Naive thymus-derived CD4-positive, alpha-beta T cell (primary cell): ENCODE measurements at places on chromosomes 3 and 15. TPM values are rescaled to one million over a fixed set of nuclear protein-coding genes. Genes with fewer than 3 reads are reported as not detected.

DNA sequence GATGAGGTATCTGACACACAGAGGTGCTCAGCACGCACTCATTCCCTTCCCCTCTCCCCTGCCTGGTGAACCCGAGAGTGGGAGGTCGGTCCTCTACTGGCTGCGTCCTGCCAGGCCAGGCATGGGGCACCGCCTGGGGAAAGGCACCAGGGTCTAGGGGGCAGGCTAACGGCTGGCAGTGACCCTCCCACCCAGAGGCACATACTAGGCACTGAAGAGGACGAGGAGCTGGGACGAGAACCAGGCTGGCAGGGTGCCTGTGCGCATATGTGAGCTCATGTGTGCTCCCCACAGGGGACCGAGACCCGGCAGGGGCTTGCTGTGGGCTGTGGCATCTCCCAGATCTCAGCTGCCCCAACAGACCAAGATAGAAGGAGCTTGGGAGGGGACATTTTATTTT is 86.7 kb downstream of the IQSEC1 start:
- H3K36me3 ChIP-seq = no peaks in the 10 kb centered on the region
- no peak for DNase-seq
- H3K27me3 ChIP-seq = no peaks in the 10 kb centered on the region
- no peak overlapping the region for H3K4me3 ChIP-seq
- no peak overlapping the region for H3K27ac ChIP-seq
- peaks cover 42% of the 10 kb centered on the region for H3K4me1 ChIP-seq

- H3K27me3 ChIP-seq = no peaks in the 10 kb centered on the region
- H3K4me1 ChIP-seq = peaks cover 2% of the 10 kb centered on the region
- H3K36me3 ChIP-seq = no peaks in the 10 kb centered on the region
- no peak overlapping the region for H3K4me3 ChIP-seq
Measured at GRCh38 chr15:101120987-101121386, 130.9 kb downstream of the CHSY1 start.

GRCh38 chr3:187843654-187844053 is 98.4 kb upstream of the BCL6 start:
- no peak overlapping the region for H3K27ac ChIP-seq
- H3K4me3 ChIP-seq = no peak overlapping the region
- H3K4me1 ChIP-seq = no peaks in the 10 kb centered on the region

- H3K4me1 ChIP-seq = peaks cover 14% of the 10 kb centered on the region
- no peak overlapping the region for H3K27ac ChIP-seq
- no peak for DNase-seq
- no peaks in the 10 kb centered on the region for H3K36me3 ChIP-seq
Measured at GRCh38 chr3:184563941-184564684, 2.5 kb downstream of the EPHB3 start.

DNA sequence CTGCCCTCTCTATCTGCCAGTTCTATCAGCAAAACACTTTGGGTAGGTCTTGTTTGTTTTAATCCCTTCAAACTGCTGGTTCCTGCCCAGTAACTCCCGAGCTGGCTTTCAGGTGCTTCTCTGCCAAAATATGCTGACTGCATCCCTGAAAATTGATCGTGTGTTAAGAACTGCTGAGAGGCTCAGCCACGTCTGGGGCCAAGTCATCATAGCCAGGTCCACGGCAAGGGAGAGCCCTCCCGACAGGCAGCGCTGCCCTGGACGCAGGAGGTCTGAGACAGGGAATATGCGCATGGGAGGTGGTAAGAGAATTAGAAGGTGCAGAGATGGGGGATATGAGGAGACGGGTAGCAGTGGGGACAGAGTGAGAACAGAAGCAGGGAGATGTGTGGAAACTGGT is 179.7 kb upstream of the TOPAZ1 start:
- DNase-seq = no peak
- no peaks in the 10 kb centered on the region for H3K27me3 ChIP-seq
- no peaks in the 10 kb centered on the region for H3K36me3 ChIP-seq
- no peak overlapping the region for H3K27ac ChIP-seq

- peaks cover 42% of the 10 kb centered on the region for H3K36me3 ChIP-seq
- no peaks in the 10 kb centered on the region for H3K27me3 ChIP-seq
- no peak for DNase-seq
- no peak overlapping the region for H3K4me3 ChIP-seq
- no peak overlapping the region for H3K27ac ChIP-seq
- no peaks in the 10 kb centered on the region for H3K4me1 ChIP-seq
Measured at GRCh38 chr3:196047391-196048030, 34.4 kb downstream of the TFRC start.

GRCh38 chr15:48046813-48047438 is 73.9 kb upstream of the SLC24A5 start:
- no peaks in the 10 kb centered on the region for H3K4me1 ChIP-seq
- H3K27me3 ChIP-seq = no peaks in the 10 kb centered on the region
- H3K4me3 ChIP-seq = no peak overlapping the region

Gene CHL1
- total RNA-seq = not detected

Gene ATOSA
- total RNA-seq = 35.1 and 38.6 TPM in 2 replicates

Gene CCR8
- total RNA-seq = 10.7 and 11.6 TPM in 2 replicates
